ENCODE measurements at places on chromosomes 4 and X.

- DNase-seq: no peak
Observed at GRCh38 chr4:7472442-7473013, 37.8 kb upstream of the PSAPL1 start.

GRCh38 chrX:21408788-21409187, 34.6 kb downstream of the CNKSR2 start:
- no peak for DNase-seq

DNA sequence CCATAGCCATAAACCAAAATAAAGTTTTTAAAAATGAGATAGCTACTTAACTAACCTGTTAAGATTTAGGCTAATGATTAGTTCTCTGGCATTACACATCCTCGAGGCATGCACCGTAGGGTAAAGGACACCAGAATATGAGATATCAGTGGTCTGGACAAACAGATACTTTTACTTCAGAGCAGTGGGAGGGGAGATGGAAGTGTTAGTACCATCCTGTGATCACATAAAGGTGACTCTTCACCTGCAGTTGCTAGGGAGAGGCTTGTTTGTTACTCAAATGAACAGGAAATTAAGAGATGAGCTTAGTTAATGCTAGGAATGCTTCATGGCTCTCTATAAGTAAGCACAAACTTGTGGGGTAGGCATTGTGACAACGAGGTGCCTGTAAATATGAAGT, 624.4 kb upstream of the MAGEB2 start:
- no peak for DNase-seq

DNA sequence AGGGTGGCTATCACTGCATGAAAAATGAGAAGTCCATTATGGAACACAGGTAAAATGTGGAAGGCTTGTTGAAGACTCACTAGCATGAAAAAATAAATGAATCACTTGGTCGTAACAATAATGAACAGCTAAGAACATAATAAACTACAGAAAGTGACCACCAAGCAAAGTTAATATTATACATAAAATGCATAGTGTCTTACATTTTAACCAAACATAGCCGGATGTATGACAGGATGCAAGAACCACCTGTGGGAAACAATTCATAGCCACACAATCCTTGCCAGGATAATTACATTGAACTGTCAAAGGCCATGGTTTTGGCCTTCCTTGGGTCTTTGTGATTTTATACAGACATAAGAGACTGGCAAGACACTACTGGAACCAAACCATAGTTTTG, 81.9 kb upstream of the ATXN3L start:
- DNase-seq: no peak

GRCh38 chr4:5164221-5164912, 113.1 kb downstream of the STK32B start:
- no peak for DNase-seq

- DNase-seq: no peak
Observed at GRCh38 chr4:125168531-125168930, 146.2 kb upstream of the FAT4 start.

DNA sequence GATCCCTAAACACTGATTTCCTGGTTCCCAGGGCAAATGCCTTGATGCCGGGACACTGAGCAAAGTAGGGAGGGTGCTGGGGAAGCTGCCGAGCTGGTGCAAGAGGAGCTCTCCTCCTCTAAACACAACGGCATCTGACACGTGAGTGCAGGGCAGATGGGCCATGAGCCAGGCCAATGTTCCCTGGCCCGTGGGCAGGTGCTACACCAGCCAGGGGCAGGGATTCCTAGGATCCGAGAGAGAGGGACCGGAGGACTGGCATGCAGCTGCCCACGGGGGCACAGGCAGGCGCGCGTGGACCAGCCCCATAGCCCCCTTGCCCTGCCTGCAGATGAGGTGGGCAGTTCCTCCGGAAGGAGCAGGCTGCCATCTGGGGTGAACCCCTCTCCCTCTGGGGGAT, 66.8 kb upstream of the AFAP1 start:
- no peak for DNase-seq

GRCh38 chrX:112967903-112968302, 127.3 kb upstream of the AMOT start:
- DNase-seq: no peak

- no peak for DNase-seq
Observed at GRCh38 chrX:107014936-107015335, 14.9 kb upstream of the MORC4 start.

DNA sequence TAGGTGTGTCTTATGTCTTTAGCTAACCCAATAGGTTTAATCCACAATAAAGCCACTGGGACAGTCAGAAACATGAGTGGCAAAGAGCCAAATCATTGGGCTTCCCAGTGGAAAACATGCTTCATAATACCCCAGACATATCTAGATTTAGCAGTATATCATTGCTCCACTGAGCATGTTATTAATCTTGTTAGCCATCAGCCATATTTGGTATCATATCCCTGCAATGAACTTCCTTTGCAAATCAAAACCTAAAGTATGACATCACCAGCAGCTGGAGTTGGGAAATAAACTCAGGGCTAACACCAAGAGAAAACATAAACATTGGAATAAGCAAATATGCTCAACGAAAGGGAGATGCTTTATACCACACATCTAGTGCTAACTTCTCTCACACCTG, 280.8 kb upstream of the NOCT start:
- no peak for DNase-seq

GRCh38 chrX:129823522-129823921, 20.2 kb downstream of the ZDHHC9 start:
- DNase-seq: no peak

DNA sequence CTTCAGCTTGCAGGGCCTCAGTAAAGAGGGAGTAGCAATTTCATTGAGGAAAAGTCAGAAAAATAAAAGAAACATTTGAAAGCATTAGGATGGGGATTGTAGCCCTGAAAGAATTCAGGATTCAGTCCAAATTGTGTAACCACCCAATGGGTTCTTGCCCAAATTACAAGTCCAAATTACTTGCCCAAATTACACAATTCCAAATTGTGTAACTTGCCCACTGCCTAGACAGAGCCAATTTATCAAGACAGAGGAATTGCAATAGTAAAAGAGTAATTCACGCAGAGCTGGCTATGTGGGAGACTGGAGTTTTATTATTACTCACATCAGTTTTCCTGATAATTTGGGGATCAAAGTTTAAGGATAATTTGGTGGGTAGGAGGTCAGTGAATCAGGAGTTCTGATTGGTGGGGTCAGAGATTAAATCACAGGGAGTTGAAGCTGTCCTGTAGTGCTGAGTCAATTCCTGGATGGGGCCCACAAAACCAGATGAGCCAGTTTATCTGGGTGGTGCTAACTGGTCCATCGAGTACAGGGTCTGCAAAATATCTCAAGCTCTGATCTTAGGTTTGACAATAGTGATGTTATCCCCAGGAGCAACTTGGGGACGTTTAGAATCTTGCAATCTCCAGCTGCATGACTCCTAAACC, 18.1 kb upstream of the PAGE5 start:
- DNase-seq: no peak

- DNase-seq: no peak
Observed at GRCh38 chr4:78788007-78788889, 12.1 kb downstream of the BMP2K start.

GRCh38 chr4:8269535-8270417, at the start of gene HTRA3:
Gene HTRA3 (plus strand): TSS chr4:8269754. CDS start chr4:8269969, 215 bp downstream.
- no peak for DNase-seq

GRCh38 chr4:184550476-184550875, 76.1 kb upstream of the IRF2 start:
- DNase-seq: no peak

DNA sequence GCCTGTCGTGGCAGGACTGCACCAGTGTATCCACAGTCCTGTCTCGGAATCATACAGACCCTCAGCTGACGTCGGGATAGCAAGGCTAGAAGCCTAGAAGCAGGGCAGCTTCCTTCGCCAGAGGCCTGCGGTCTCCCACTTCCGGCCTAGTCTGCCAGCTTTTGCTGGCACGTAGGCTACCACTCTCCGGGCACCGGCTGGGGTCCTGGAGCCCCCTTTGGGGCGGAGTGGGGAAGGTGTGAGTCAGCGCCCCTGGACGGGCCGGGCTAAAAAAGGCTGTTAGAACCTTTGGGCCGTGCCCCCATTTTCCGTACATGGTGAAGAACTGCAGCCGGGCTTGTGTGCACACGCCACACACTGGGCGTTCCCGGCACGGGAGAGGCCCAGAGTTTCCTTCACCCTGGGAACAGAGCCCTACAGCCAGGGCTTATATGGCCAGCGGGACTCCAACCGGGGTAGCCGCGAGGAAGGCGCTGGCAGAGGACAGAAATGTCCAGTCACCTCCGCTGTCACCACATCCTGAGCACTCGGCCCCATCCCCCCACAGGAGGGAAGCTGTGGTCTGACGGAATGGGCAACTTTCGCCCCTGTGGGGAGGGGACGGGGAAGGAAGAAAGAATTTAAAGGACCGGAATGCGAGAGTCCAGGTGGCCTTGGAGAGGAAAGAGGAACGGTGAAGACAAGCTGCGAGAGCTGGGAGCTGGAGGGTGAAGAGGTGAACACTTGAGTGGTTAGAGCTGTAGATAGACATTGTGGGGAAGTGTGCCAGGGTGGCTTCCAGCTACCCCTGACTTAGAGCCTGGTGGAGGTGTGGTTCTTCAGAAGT, 4.6 kb downstream of the MAGIX start:
- no peak for DNase-seq

DNA sequence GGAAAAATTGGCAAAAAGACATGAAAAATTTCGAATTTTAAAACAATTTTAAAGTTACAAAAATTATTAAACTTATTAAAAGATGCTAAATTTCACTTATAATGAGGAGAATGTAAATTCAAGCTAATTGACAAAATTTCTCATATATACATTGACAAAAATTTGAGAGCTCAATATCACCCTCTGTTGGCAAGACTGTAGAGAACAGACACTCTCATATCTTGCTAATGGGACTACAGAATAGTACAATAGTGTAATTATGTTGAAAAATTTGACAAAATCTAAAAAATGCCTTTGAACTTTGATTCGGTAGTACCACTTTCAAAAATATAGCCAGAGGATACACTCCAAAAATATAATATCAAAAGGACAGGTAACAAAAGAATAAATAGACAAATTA, 29.8 kb downstream of the DCAF8L2 start:
- no peak for DNase-seq

DNA sequence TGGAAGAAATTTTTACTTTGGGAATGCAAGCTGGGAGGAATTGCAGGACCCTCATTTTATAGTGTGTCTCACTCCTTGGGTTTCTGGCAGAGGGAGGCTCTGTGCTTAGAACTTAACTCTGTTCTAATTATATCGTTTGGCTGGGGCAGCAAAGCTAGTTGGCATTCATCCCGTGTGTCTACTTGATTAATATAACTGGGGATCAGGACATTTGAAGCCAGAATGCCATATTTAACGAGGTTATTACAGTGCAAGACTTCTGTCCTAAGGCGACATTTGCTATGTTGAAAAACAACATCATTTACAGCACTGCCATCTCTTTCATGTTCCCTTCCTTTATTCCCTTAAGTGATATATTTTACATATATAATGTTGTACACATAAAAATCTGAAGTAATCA, 179.1 kb upstream of the TBC1D9 start:
- no peak for DNase-seq
